ENCODE measurements at places on chromosomes 5 and 9.

- no peaks in the 10 kb centered on the region for H3K4me1 ChIP-seq
- DNase-seq = no peak
- no peaks in the 10 kb centered on the region for H3K36me3 ChIP-seq
- H3K27ac ChIP-seq = no peak overlapping the region
Observed at GRCh38 chr5:16539169-16539666, 73.6 kb upstream of the ZNF622 start.

DNA sequence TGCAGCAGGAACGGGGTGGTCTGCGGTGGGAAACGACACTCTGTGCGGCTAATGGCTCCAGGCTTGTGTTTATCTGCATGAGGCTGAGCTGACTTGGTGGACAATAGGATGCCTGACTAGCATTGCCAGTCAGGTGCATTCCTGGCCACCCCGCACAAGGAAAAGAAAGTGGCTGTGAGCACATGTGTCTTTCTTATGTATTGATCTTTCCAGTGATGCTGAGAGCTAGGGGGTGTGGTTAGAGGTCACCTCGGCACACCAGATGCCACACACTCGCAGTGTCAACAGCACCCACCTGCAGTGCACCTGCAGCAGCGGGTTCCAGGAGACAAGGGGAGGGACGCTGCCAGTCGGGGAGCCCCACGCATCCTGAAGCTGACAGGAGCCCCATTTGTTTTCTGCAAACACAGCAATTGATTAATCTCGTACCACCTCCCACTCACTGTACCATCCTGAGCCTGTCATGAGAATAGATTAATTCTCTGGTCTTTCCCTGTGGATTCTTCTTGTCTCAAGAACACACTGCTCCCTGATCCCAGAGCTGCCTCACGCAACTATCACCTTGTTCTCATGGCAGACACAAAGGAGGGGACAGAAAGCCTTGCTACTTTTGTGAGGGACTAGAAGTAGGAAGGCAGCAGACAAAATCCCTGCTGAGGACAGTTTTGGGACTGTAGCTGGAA lies 251.7 kb upstream of the WWC1 start:
- no peak overlapping the region for H3K27ac ChIP-seq
- no peaks in the 10 kb centered on the region for H3K27me3 ChIP-seq
- no peak overlapping the region for H3K4me3 ChIP-seq
- H3K36me3 ChIP-seq = no peaks in the 10 kb centered on the region

- no peak overlapping the region for H3K4me3 ChIP-seq
- no peak overlapping the region for H3K27ac ChIP-seq
- no peaks in the 10 kb centered on the region for H3K4me1 ChIP-seq
- no peaks in the 10 kb centered on the region for H3K36me3 ChIP-seq
- H3K27me3 ChIP-seq = no peaks in the 10 kb centered on the region
- no peak for DNase-seq
Observed at GRCh38 chr5:156755421-156756087, 94.5 kb upstream of the PPP1R2B start.

DNA sequence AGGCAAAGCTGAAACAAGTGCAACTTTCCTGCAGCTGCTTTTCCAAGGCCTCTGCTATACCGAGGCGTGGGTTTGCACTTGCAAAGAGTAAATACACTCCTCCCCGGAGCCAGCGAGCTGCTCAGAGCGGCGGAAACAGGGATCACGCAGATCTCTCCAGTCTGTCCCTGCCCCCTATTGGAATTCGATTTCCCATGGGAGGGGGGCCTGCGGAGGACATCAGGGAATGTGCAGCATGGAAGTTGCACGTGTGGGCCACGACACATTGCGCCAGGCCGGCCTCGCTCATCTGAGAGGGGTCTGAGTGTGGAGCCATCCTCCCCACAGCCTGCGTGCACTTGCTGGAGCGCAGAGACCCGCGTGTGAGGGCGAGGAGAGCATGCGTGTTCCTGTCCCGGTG lies 104.3 kb upstream of the PHYKPL start:
- no peaks in the 10 kb centered on the region for H3K27me3 ChIP-seq
- no peak for DNase-seq
- no peaks in the 10 kb centered on the region for H3K36me3 ChIP-seq

GRCh38 chr5:176497852-176498251 lies 39.4 kb downstream of the RNF44 start:
- H3K27ac ChIP-seq = no peak overlapping the region
- H3K4me1 ChIP-seq = no peaks in the 10 kb centered on the region
- no peak overlapping the region for H3K4me3 ChIP-seq
- peaks cover 99% of the 10 kb centered on the region for H3K36me3 ChIP-seq
- H3K27me3 ChIP-seq = no peaks in the 10 kb centered on the region
- no peak for DNase-seq

DNA sequence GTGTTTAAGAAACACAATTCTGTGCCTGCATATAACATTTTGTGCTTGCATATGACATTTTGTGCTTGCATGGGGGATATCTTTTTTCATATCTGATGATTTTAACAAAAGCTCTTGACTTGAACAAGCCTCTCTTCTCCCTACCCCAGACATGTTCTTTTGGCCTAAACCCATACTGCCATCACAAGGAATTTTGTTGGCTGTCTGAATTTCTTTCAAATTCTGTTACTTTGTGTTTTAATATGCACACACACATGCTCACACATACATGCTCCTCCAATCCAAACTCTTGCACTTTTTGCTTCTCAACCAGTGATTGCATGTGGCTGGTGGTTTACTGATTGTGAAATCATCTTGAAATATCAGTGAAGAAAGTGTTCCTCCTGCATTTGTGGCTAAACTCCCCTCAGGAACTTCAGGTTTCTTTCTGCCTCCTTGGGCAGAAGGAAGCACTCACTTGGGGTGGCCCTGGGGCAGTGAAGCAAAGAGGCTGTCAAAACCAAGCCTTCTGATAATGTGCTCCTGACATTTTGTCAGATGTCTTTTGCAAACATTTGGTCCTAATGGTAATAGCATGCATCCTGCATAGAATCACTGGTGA lies 377.2 kb upstream of the KLF4 start:
- H3K4me1 ChIP-seq = peaks cover 78% of the 10 kb centered on the region
- peak; percentile 73 for DNase-seq
- peak overlapping the region; percentile 57 for H3K27ac ChIP-seq
- no peaks in the 10 kb centered on the region for H3K36me3 ChIP-seq

GRCh38 chr9:18361646-18362045 lies 112.3 kb upstream of the ADAMTSL1 start:
- no peak overlapping the region for H3K27ac ChIP-seq
- H3K4me1 ChIP-seq = no peaks in the 10 kb centered on the region
- DNase-seq = no peak
- no peaks in the 10 kb centered on the region for H3K36me3 ChIP-seq
- H3K4me3 ChIP-seq = no peak overlapping the region

- no peaks in the 10 kb centered on the region for H3K36me3 ChIP-seq
- DNase-seq = no peak
Observed at GRCh38 chr5:115656404-115656803, 30.6 kb upstream of the TMED7 start.

GRCh38 chr5:178288401-178289368 lies 56.1 kb upstream of the PHYKPL start:
- no peak for DNase-seq
- no peaks in the 10 kb centered on the region for H3K36me3 ChIP-seq
- H3K4me1 ChIP-seq = peaks cover 5% of the 10 kb centered on the region

DNA sequence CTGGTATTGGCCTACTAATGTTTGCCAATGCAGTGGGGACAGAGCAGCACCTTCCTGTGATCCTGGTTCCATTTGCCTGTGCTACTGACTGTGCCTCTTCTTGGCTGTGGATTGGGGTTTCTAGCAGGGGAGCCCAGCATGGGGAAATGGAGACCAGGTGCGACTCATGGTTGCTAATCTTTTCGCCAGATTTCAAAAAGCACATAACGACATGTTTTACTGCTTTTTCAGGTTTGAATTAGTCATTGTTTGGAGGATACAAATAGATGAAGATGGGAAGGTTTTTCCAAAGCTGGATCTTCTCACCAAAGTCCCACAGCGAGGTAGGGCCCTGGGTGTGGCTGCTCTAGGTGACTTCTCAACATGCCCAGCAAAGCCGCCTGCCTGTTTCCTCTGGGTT lies 57.6 kb downstream of the IPPK start:
- no peak overlapping the region for H3K27ac ChIP-seq
- H3K36me3 ChIP-seq = peaks cover 69% of the 10 kb centered on the region
- H3K4me3 ChIP-seq = no peak overlapping the region
- H3K27me3 ChIP-seq = no peaks in the 10 kb centered on the region
- DNase-seq = no peak

DNA sequence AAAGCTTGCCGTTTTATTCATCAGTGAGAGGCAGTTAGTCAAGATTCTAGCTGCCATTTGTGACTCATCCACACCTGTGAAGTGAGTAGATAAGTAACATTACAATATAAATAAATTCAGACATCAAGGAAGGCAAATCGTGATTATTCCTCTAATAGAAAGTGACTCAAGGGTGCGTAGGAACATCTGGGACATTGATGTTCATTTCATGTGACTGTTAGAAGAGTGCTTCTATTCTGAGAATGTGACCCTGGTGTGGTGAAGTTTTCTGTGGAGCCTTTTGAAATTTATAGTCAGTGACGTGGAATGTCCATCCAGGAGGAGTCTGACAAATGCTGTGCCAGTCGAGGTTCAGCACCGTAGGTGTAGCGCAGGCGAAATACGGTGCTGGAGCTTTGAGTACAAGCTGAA lies 48.4 kb upstream of the FAM240B start:
- H3K36me3 ChIP-seq = no peaks in the 10 kb centered on the region
- H3K4me3 ChIP-seq = no peak overlapping the region
- no peak overlapping the region for H3K27ac ChIP-seq
- H3K27me3 ChIP-seq = no peaks in the 10 kb centered on the region
- DNase-seq = no peak

- H3K4me1 ChIP-seq = no peaks in the 10 kb centered on the region
- H3K27ac ChIP-seq = no peak overlapping the region
- H3K27me3 ChIP-seq = no peaks in the 10 kb centered on the region
- no peak overlapping the region for H3K4me3 ChIP-seq
- DNase-seq = no peak
Observed at GRCh38 chr5:105259581-105260217, 1697.1 kb upstream of the NUDT12 start.

DNA sequence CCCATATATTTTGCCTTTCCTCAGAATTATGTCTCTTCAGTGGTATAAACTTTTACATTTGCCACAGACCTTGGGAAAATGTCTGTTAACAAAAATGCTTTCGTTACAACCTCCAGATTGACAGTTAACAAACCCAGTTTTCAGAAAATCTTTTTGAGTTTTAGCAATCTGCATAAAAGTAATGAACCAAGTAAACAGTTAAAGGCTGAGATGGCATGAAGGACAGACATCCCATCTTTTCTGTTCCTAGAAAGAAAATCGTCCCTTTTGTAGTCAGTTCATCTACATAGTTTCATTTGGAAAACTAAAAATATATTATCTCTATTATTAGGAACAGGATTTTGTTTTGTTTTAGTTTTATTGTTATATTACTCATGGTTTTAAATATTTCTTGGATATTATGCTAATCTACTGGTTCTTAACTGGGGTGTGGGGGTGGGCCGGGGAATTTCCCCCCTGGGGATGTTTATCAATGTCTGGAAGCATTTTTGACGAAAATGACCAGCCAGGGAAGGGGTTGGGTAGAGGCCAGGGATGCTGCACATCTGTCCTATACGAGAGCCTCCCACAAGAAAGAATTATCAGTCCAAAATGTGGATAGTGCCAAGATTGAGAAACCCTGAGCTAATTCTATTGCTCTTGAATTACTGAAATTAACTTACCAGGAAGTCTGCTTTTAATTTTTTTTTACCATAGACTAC lies 11.9 kb downstream of the FYB1 start:
- H3K4me1 ChIP-seq = peaks cover 96% of the 10 kb centered on the region
- H3K4me3 ChIP-seq = peak overlapping the region; percentile 24
- no peak overlapping the region for H3K27ac ChIP-seq
- H3K27me3 ChIP-seq = no peaks in the 10 kb centered on the region
- peaks cover 55% of the 10 kb centered on the region for H3K36me3 ChIP-seq

DNA sequence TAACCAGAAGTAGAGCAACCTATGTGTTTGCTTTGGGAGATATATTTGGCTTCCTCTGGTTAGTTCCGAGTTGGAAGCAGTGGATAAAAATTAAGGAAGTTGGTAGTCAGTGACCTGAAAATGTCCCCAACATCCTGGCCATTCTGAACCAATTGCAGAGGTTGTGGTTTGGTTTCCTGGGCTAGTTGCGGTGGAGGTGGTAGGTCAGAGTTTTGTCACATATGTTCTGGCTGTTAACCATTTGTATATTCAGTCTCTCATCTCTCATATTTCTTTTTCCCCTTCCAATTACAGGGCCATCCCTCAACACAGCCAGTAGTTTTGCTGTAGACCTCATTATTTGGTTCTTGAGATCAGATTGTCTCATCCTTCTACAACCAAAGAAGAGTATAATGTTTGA lies 1026.9 kb downstream of the PTPRD start:
- no peaks in the 10 kb centered on the region for H3K27me3 ChIP-seq
- H3K36me3 ChIP-seq = no peaks in the 10 kb centered on the region
- no peak overlapping the region for H3K4me3 ChIP-seq
- no peak overlapping the region for H3K27ac ChIP-seq
- DNase-seq = no peak

DNA sequence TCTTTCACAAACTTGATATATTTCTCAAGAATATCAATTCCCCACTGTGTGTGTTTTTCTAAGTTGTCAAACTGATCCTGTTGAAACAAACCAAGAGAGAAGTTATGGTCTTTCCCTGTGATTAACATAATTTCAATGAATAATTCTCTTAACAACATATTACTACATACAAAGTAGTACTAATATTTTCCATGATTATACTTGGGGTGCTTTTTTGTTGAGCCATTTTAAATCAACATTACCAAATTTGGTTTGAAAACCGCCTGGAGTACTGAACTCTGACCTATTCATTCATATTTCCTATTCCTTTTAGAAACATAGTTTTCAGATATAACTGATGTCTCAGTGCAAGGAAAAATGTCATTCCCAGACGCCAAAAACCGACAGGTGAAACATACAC lies 48.1 kb downstream of the FNBP1 start:
- peak; percentile 14 for DNase-seq
- no peak overlapping the region for H3K27ac ChIP-seq
- no peak overlapping the region for H3K4me3 ChIP-seq

DNA sequence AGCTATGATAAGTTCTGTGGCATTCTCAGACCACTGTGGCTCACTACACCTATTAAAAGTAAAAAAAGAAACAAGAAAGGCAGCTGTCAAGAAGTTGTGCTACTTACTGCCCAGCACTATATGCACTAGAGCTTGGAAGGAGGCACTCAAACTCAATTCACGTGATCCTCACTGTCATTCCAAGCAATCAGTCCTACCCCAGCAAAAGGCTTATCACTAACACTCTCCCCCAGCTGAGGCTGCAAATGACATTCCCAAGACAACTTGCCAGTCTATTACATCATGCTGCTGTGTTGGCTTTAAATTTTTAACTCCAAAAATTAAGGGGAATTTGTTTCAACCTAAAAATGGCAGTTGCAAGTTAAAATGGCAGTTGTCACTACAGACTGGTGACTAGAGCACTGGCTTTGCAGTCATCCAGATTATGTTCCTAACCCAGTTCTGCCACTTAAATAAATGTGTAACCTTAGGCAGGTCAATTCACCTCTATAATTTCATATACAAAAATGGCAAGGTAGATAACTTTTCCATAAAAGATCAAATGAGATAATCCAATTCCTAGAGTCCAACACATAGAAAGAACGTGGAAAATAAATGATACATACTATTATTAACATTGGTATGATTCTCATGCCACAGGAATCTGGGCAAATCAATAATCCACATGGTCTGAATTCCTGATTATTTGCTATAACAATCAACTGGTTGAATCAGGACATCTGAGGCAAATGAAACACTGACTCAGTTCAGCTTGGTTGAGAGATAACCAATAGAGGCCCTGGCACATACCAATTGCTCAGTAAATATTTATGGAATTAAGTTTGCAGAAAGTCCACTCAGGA lies 52.4 kb downstream of the FBXW11 start:
- DNase-seq = no peak
- H3K36me3 ChIP-seq = no peaks in the 10 kb centered on the region
- no peak overlapping the region for H3K4me3 ChIP-seq
- H3K27ac ChIP-seq = no peak overlapping the region
